Hematopoietic multipotent progenitor cell treated with erythropoietin and hydrocortisone succinate and interleukin-3 and kit ligand, for 17 days (in vitro differentiated cells): ENCODE measurements at places on chromosomes 2 and 18.

GRCh38 chr18:22346953-22347605, 70.6 kb downstream of the CTAGE1 start:
- DNase-seq = no peak

- no peak for DNase-seq
Observed at GRCh38 chr2:124081154-124081716, 56.1 kb downstream of the CNTNAP5 start.

- DNase-seq = no peak
Observed at GRCh38 chr18:47160256-47160655, 10.0 kb upstream of the HDHD2 start.

- DNase-seq = no peak
Observed at GRCh38 chr2:17813742-17814473, 2.4 kb upstream of the MSGN1 start.

DNA sequence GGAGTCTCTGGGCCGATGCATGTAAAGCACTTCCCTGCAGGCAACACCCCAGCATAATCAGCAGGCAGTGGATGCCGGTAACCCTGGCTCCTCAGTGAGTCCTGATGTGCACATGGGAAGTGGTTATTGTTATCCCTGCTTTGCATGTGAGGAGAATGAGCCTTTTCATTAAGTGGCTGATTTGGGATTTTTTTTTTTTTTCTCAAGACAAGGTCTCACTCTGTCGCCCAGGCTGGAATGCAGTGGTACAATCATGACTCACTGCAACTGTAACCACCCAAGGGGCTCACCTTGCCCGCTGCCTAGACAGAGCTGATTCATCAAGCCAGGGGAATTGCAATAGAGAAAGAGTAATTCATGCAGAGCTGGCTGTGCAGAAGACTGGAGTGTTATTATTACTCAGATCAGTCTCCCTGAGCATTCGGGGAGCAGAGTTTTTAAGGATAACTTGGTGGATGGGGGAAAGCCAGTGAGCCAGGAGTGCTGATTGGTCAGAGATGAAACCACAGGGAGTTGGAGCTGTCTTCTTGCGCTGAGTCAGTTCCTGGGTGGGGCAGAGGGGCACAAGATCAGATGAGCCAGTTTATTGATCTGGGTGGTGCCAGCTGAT, 95.4 kb downstream of the SOCS6 start:
- no peak for DNase-seq

DNA sequence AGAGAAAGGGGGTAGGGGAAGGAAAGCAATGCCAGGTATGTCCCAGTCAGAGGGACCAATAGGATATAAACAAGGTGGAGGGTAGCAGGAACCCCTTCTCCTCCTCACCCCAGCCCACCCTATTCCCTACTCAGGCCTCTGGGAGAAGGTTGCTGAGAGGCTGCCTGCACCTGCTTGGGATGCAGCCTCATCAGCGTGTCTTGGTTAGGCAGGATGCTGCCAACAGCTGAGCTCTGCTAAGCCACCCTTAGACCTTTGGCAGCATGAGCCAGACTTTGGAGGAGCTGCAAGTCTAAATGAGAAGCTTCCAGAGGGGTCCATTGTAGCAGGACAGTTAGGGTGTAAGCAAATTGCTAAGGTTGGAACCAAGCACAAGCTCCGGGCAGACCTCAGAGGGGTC, 38.2 kb upstream of the CAB39 start:
- no peak for DNase-seq

DNA sequence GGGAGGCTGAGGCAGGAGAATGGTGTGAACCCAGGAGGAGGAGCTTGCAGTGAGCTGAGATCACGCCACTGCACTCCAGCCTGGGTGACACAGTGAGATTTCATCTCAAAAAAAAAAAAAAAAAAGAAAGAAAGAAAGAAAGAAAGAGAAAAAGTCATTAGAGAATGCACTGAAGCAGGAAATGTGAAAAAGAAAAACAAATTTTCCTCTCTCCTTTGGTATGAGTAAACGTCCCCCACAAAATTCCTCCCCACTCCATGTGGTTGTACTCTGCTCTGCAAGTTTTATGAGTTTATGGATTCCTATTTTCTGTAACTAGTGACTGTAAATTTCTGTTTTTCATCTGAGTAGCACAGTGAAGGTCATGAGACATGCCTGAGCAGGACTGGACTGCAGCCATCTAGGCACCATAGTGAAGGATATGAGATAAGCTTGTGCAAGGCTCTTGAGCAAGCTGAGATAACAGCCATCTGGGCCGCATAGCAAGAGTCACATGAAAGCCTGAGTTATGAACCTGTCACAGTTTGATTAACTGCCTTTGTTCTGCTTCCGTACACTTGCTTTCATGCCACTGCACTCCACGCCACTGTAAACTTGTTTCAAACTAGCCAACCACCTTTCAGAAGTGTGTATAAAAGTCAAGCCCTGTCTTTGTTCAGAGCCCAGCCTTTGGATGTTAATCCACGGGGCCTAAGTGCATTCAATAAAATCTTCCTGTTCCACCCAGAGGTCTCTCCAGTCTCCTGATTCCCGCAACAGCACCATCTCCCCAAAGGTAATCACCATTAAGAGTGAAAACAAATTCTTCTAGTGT, 50.2 kb downstream of the SKA1 start:
- DNase-seq = peak; percentile 37

GRCh38 chr2:141641462-141641861, 489.4 kb downstream of the LRP1B start:
- DNase-seq = no peak

GRCh38 chr2:180101846-180102245, 94.7 kb upstream of the CWC22 start:
- no peak for DNase-seq

- DNase-seq = no peak
Observed at GRCh38 chr2:194745557-194746146, 911.4 kb upstream of the SLC39A10 start.

DNA sequence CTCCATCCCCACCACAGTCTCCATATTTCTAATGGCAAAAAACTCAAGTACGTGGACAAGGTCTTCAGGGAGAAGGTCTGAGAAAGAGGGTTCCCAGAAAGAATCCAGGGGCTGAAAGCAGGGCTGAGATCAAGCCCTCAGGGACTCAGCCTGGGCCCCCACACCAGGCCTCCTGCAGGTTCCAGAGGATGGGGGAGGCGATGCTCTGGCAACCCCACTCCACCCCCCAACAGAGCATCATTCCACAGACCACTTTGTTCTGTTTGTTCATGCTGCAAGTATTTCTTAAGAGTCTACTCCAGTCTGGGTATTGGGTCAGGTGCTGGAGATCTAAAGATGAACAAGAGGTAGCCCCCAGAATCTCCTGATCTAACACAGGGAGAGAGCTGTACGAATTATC, 32.2 kb downstream of the ZBTB7C start:
- DNase-seq = no peak

GRCh38 chr18:4101009-4101408, 354.1 kb downstream of the DLGAP1 start:
- no peak for DNase-seq

GRCh38 chr2:224023188-224023587, 15.9 kb downstream of the SERPINE2 start:
- no peak for DNase-seq

GRCh38 chr18:11983592-11983991, 2.3 kb downstream of the IMPA2 start:
- DNase-seq = no peak

- DNase-seq = no peak
Observed at GRCh38 chr2:219567791-219568361, 3.5 kb downstream of the OBSL1 start.

DNA sequence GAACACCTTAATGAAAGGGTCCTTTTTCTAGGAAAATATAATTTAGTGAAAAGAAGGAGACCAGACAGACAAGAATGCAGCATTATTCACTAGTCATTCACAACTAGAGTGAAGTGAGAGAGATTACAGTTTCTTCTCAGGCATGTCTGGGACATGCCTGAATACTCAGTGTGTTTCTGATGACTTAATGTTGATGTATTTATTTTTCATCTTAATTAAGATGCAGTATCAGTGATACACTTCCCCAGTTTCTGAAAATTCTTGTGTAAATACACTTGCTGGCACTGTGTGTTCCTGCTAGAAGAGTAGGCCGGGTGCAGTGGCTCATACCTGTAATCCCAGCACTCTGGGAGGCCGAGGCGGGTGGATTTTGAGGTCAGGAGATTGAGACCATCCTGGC, 143.6 kb downstream of the MYO3B start:
- DNase-seq = no peak

GRCh38 chr2:99881901-99882591, 260.3 kb downstream of the AFF3 start:
- no peak for DNase-seq

DNA sequence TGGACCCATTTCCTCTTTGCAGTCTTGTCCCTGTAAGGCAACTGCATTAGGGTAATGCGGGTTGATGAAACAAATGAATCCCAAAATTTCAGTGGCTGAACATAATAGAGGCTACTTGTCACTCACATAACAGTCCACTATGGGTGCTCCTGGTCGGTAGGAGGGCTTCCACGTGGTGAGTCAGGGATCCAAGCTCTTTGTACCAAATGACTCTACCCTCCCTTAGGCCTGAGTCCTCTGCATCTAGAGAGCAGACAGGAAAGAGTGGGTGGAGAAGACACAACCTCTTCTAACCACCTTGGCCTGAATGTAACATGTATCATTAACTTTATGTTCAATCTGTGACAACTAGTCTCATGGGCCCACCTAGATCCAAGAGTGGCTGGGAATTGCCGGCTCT, 86.2 kb upstream of the HAAO start:
- DNase-seq = no peak

DNA sequence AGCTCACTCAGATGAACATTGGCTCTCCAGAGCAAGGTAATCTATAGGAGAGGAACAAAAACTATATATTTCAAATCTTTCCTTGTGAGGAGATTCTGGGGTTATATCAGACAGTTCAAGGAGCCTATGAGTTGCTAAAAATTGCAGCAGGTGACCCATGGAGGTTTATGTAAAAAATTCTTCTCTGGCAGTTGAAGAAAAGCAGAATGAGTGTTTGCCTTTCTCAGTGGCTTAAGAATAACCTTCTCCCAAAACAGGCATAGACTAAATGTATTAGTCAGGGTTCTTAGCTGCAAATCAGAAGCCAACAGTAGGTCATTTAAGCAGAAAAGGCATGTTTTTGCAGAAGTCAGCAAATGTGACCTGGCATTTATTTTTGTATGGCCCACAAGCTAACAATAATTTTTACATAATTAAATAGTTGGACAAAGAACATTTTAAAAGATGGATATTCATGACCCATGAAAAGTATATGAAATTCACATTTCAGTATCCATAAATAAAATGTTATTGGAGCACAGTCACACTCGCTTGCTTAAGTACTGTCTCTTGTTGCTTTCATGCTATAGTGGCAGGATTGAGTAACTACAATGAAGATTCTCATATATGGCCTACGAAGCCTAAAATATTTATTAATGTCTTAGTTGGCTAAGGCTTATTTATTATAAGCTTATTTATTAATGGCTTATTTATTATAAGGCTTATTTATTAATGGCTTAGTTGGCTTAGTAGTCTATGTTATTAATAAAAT, 93.4 kb upstream of the TLK1 start:
- DNase-seq = no peak

GRCh38 chr2:206415618-206416243, 27.6 kb upstream of the ADAM23 start:
- no peak for DNase-seq

GRCh38 chr2:57490741-57491140, 555.9 kb upstream of the VRK2 start:
- DNase-seq = no peak

GRCh38 chr2:150450765-150451164, 36.7 kb downstream of the RND3 start:
- DNase-seq = no peak

- DNase-seq = no peak
Observed at GRCh38 chr2:167110345-167110744, 222.1 kb downstream of the XIRP2 start.

GRCh38 chr2:239400596-239401066, at the start of gene HDAC4:
Gene HDAC4 (minus strand): TSS chr2:239401020. CDS start chr2:239352699, 48,321 bp downstream.
- no peak for DNase-seq

- DNase-seq = no peak
Observed at GRCh38 chr2:111702804-111703196, 181.2 kb downstream of the ANAPC1 start.

DNA sequence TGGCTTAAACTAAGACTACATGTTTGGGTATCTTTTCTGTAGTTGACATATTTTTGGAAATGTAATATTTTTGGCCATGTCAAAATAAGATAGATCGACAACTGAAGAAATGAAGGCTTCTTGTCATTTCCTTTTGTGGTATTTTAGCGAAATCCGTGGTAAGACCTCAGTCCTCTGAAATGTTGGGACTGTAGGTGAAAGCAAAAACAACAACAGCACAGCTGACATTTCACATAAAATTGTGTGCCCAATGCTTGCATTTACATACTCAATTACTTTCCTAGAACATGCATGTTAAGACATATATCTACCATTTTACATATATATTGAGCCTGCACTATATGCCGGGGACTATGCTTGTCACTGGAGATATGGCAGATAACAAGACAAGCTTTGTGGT, 50.2 kb downstream of the SPP2 start:
- no peak for DNase-seq

DNA sequence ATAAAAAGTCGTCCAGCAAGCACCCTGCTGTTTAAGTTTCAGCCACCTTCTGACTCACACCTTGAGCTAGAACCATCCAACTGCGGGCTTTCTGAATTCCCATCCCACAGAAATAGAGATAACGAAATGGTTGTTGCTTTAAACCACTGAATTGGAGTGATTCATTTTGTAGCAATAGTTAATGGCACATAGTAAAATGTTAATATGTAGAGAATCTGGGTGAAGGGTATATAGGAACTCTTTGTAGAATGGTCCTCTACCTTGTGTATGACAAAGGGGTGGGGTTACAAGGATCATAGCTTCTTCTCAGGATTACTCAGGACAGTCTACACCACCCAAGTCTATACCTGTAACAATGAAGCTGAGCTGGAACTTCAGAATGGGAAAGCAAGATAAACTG, 2.4 kb upstream of the MAPRE3 start:
- DNase-seq = no peak

DNA sequence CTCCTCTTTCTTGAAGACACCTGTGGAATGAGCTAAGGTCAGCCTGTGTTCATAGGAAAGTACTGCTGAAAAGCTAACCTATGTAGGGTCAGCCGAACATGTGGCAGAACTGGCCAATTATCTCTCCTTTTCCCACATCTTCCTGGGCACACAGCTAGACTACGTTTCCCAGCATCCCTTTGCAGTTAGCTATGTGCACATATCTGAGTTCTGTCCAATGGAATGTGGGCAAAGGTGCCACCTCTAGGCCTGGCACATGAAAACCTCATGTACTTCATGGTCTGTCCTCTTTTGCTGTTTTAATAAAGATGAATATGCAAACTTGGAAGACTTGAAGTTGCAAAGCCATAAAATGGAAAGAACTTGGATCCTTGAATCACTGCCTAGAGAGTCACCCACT, 352.6 kb downstream of the TNS1 start:
- DNase-seq = no peak

DNA sequence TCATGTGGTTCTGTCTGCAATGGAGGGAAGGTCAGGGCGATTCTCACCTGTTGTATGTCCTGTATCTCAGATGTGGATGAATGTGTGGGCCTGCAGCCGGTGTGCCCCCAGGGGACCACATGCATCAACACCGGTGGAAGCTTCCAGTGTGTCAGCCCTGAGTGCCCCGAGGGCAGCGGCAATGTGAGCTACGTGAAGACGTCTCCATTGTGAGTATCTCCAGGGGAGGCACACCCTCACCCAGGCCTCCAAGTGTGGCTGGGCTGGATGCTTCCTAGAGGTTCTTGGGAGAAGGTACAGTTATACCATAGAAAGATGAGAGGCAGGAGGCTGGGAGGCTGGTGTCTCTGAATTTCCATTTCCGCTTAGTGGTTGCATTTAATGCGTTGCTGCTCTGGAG, 46.9 kb downstream of the FBLN7 start:
- DNase-seq = no peak
